ENCODE measurements at places on chromosomes 4 and X.

GRCh38 chr4:82842593-82842992, 44.0 kb upstream of the SCD5 start:
- DNase-seq: peak; percentile 23

DNA sequence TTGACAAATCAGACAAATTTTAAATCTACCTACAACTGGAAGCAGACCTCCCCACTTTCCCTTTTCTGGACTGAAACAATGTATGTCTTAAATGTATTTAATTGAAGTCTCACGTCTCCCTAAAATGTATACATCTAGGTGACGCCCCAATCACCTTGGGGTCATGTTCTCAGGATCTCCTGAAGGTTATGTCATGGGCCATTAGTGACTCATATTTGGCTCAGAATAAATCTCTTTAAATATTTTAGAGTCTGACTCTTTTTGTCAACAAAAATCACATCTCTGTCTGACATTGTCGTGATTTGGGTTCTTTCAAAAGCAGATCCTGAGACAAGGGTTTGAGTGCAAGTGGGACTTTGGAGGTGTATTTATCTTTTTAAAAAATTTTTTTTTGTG, 26.2 kb upstream of the BOD1L1 start:
- DNase-seq: no peak

- DNase-seq: no peak
Measured at GRCh38 chrX:46739736-46740135, 19.2 kb downstream of the SLC9A7 start.

DNA sequence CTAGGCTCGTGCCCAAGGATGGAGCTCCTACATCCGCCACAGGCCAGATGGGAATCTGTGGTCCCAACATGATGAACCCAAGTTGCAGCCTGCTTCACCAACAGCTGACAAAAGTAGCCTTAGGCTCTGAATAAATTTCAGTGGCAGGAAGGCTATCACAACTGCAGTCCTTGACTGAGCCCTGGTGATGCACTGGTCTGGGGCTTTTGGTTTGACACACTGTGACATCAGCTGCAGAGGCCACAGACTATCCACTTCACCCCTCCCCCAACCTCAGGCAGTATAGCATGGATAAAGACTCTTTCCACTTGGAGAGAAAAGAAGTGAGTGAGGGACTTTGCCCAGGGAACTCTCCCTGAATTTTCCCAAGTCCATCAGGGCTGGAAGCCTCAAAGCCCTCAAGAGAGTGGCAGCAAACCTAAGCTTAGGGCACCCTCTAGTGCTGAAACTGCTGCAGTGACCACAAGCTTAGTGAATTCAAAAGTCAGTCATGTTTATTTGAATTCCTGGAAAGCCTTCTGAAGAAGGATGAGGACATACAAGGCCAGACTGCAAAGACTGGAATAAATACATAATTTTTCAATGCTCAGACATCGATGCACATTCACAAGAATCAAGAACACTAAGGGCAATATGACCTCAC, 135.0 kb upstream of the TENT5D start:
- DNase-seq: peak; percentile 46

DNA sequence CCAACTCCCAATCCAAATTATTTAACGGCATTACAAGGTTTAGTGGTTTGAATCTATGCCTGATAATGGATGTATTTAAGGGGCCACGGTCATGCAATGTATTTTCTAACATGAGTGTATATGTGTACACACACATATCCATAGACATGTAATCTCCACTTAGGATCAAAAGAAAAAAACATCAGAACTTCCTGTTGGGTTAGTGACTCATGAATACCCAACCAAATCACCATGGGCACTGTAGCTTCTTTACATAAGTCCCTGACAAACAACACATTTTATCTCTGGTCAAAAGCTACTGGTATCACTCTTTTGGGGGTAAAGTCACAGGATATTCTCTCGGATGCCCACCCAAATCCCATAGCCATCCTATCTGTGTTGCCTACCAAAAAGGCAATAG, 36.5 kb upstream of the TFDP3 start:
- DNase-seq: no peak

DNA sequence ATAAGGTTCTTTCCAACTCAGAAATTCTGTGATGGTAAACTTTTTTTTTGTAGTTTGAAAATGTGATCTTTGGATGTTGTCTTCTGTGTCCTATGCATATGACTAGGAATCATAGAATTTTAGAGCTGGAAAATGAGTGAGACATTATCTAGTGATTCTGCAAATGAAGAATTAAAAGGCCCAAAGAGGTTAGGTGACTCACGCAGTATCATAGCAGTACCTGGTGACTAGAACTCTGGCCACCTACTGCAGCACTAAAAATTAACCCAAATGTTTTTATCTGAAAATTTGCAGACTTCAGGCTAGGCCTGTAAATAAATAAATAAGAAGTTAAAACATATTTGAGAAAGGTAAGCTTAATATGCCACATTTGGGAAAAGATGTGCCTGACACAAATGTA, 52.8 kb downstream of the NFKB1 start:
- no peak for DNase-seq

GRCh38 chr4:94208266-94208665, 601 bp downstream of the SMARCAD1 start:
- peak; percentile 34 for DNase-seq

DNA sequence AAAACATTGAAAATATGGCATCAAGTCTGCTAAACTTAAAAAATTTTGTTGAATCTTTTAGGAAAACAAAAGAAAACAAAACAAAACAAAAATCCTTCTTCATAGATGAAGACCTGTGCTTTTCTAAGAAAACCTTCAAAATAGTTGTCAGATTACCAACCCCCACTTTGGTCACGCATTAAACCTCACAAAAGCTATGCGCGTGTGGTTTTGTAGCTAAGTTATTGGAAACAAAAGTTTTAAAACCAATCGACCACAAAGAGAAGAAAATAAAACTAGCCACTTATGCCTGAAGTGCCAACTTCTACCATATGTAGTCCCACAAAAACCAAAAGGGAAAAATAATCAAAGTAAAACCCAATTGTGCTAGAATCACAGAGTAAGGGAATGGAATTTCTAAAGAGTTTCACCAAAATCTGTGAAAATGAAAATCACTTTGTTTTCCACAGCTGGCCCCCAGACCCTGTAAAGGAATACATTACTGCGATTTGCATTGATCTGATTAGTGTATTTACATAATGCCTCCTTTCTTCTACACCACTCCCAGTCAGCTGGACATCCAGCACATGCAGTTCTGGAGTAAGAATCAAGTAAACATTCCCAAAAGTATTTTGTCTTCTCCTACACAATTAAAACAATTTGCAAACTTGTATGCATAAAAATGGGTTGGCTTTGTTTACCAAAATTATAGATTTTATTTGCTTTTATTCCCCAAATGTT, 330.1 kb upstream of the DKK2 start:
- DNase-seq: no peak

DNA sequence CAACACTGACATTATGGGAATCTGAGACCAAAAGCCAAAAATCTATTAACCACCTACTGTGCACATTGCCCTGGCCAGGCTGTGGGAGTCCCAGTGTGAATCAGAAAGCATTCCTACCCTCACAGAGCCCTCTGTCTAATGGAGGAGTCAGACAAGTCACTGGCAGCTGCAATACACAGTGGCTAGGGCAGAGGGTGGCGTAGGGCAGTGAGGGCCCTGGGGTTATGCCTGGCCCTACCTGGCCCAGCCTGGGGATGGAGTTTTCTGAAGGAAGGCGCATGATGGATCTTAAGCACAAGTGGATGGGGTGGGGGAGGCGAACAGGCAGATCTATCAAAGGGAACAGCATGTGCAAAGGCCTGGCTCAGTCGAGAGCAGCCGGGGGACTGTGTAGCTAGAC, 10.8 kb downstream of the JAKMIP1 start:
- DNase-seq: no peak

- DNase-seq: peak; percentile 25
Measured at GRCh38 chr4:127622921-127623796, 9.6 kb upstream of the INTU start.

GRCh38 chr4:2931512-2932301, 31.5 kb downstream of the NOP14 start:
- peak; percentile 32 for DNase-seq

- no peak for DNase-seq
Measured at GRCh38 chr4:78661086-78661690, 109.6 kb downstream of the ANXA3 start.

- no peak for DNase-seq
Measured at GRCh38 chrX:35339796-35340195, 397.2 kb downstream of the FAM47B start.

- no peak for DNase-seq
Measured at GRCh38 chr4:12583275-12583674, 900.9 kb downstream of the RAB28 start.

DNA sequence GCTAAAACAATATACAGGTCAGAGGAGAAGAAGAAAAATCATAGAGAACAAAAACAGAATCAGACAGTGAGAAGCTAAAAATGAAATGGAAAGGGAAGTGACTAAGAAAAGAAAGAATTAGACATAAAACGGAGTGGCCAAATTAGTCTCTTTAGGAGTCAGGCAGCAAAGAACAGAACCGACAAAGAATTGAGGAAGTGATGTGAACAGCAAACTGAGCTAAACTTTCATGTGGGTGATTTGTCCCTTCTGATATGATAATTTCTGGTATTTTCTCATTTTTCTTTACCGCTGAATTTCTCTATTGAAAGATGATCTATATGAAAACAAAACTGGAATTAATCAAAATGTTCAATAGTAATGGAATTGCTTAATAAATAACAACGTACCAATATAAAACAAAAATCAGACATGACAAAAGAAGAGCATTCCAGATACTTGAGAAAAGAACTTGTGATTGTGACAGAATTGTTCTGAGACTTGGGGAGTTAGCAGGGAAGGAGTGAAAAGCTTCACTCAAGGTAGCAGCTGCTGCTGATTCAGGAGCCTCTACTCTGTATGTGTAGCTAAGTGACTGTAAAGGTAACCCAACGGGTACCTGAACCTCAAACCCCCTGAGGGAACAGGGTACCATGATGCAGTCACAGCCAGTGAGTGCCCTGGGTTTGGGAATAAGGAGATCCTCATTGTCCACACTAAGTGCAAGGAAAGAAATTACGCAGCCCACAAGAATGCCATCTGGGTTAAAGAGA, 8.8 kb downstream of the TAPT1 start:
- DNase-seq: no peak

DNA sequence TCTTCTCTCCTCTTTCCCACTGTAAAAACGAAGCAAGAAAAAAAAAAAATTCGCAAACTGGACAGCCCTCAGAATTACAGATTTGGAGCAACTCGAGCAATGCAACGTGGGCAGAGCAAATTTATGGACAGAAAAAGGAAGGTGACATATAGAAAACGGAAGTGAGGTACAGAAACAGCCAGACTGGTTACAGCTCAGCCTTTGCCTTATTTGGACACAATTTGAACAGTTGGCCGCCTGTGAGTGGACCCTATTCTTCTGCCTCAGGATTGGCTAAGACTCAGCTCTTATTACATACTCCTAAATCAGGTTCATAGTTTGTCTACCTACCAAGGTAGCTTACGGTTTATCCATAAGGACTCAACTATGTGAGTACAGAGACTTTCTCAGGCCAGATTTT, 98.8 kb downstream of the SOWAHB start:
- no peak for DNase-seq

GRCh38 chrX:4668802-4669536, 955.5 kb upstream of the PRKX start:
- DNase-seq: no peak

DNA sequence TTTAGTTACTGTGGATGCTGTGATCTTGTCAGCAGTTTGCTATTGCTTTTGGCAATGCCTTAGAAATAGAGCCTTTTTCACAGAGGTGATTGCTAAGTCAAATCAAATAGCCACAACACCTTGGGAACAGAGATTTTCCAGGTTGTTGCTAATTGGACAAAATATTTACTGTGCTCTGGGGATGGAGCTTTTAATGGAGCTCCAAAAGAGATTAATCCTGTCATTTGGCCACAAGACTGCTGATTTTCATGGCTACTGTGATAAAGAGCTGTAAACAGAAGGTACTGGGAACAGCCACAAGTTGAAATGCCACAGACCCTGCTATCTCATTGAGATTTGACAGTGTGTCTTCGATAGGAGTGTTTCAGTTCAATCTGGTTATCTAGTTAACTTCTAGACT, 1715.2 kb upstream of the ADGRL3 start:
- DNase-seq: no peak

GRCh38 chr4:41741354-41741753, 7.2 kb downstream of the PHOX2B start:
- no peak for DNase-seq

DNA sequence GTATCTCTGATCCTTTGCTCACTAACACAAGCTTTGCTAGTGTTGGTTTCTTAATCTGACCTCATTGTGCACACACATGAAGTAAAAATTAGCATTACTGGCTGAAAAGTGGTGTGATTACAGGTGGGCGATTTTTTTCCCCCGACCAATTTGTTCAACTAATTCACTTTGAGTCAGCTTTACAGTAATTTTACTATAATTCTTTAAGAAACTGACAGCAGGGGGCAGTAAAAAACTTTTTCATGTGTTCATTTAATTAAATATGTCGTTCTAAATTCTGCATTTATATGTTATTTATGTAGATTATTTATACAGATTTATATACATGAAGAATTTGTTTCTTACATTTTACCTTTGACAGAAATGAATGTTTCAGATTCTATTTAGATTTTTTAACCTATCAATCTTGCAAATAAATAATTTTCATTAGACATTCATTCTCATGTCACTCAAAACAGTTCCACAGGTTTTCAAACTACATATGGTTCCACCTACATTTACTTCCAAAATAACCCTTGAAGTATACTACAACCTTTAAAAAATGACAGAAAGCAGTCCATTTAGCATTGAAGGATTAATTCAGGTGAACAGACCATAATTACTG, 17.5 kb downstream of the PALLD start:
- DNase-seq: peak; percentile 66

DNA sequence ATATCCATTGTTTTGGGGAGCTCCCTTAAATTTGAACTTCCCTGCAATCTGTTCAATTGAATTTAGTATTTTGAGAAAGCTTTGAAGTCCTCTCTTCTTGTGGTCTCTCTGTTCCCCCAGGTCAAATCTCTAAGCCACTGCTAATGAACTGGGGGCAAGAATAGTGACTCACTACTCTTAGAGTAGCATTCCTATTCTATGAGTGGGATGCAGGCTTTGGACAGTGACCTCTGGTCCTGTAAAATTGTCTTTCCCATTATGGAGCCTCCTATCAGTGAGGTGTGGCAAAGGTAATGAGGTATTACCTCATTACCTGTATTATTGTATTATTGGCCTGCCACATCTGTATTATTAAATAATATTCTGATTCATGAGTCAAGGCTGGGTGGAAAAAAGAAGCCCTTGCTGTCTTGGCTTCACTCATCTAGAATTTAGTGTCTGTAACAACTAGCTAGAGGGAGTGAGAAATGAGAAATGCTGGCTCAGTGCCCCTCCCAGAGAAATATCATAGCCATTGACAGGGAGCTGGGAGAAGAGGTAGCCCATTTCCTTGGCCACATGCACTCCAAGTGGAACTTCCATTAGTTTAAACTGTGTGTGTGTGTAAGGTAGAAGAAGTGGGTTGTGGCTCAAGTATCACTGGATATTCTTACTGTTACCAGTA, 393.9 kb upstream of the CTSO start:
- DNase-seq: no peak
